Esophagus muscularis mucosa (tissue), 4 donors: ENCODE measurements at places on chromosomes 6 and 20. TPM values are rescaled to one million over a fixed set of nuclear protein-coding genes. Genes with fewer than 3 reads are reported as not detected.

- H3K36me3 ChIP-seq = no peaks in the 10 kb centered on the region
- no peak overlapping the region for H3K27ac ChIP-seq
- no peak overlapping the region for H3K4me3 ChIP-seq
- no peaks in the 10 kb centered on the region for H3K27me3 ChIP-seq
- no peak for DNase-seq
These were observed 539.7 kb upstream of the MARCKS start for GRCh38 chr6:113317442-113317841.

GRCh38 chr6:32969685-32970412 lies 1.5 kb downstream of the BRD2 start:
- peaks cover 28% of the 10 kb centered on the region for H3K36me3 ChIP-seq
- H3K4me3 ChIP-seq = peak overlapping the region; percentile 87
- H3K27ac ChIP-seq = peak overlapping the region; percentile 97
- no peaks in the 10 kb centered on the region for H3K27me3 ChIP-seq
- H3K4me1 ChIP-seq = peaks cover 28% of the 10 kb centered on the region

GRCh38 chr6:113339209-113339608 lies 517.9 kb upstream of the MARCKS start:
- no peaks in the 10 kb centered on the region for H3K36me3 ChIP-seq
- no peak overlapping the region for H3K4me3 ChIP-seq
- H3K27me3 ChIP-seq = no peaks in the 10 kb centered on the region
- H3K27ac ChIP-seq = no peak overlapping the region

- no peaks in the 10 kb centered on the region for H3K36me3 ChIP-seq
- H3K4me3 ChIP-seq = no peak overlapping the region
- no peaks in the 10 kb centered on the region for H3K27me3 ChIP-seq
These were observed 335.6 kb upstream of the BTBD3 start for GRCh38 chr20:11582060-11582459.

- no peaks in the 10 kb centered on the region for H3K36me3 ChIP-seq
- H3K27me3 ChIP-seq = no peaks in the 10 kb centered on the region
- no peak for DNase-seq
- H3K4me1 ChIP-seq = peaks cover 11% of the 10 kb centered on the region
These were observed 126.4 kb downstream of the TBXT start for GRCh38 chr6:166041277-166041676.

DNA sequence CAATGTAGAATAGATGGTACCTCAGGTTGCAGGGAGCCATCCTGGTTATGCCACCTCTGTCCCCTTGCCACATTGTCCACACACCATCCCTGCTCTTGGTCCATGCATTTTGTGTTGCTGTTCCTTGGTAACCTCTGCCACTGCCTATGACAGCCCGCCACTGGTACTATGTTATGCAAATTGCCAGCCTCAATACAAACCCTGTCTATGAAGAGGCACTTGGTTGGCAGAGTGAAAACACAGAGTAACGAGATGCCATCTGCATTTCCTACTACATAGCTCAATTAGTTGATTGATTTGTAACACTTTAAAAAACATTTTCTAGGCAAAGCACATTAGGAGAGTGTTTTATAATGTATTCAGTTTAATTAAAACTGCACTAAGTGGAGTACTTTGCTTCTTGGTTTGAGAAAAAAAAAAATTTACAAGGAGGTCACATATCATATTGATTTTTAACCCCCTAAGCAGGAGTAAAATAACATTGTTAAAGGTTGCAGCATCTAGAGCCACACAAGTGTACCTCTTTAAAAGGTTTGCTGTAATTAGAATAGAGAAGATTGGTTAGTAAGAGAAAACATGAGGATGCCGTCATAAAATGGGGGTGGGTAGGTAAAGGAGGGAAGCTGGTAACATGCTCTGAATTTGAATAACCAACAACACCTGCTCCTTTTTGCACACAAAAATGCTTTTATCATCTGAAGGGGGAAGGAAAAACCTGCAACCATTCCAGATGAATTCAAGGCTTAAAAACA lies 817.1 kb downstream of the KIF16B start:
- H3K4me3 ChIP-seq = no peak overlapping the region
- no peaks in the 10 kb centered on the region for H3K4me1 ChIP-seq
- H3K36me3 ChIP-seq = no peaks in the 10 kb centered on the region
- no peak for DNase-seq
- H3K27ac ChIP-seq = no peak overlapping the region

DNA sequence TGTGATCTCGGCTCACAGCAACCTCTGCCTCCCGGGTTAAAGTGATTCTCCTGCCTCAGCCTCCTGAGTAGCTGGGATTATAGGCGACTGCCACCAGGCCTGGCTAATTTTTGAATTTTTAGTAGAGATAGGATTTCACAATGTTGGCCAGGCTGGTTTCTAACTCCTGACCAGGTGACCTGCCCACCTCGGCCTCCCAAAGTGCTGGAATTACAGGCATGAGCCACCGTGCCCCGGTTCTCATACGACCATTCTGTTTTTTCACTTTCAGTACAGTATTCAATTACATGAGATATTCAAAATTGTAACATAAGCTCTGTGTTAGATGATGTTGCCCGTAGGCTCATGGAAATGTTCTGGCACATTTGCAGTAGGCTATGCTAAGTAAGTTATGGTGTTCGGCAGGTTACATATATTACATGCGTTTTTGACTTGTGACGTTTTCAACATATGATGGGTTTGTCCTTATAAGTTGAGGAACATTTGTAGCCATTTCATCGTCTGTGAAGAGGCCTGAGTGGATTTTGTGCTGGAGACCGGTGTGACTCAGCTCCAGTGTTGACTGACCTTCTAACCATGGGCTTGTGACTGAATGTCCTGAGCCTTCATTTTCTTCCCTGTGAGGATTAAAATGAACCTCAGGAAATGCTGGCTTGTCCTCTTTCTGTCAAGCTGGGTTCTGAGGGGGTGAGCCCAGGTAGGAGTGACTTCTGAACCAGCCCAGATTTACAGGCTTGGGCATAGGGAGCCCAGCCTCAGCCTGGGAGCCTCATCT lies 12.2 kb downstream of the PPARD start:
- H3K4me3 ChIP-seq = no peak overlapping the region
- peaks cover 23% of the 10 kb centered on the region for H3K36me3 ChIP-seq
- DNase-seq = no peak
- H3K4me1 ChIP-seq = peaks cover 20% of the 10 kb centered on the region
- H3K27me3 ChIP-seq = no peaks in the 10 kb centered on the region
- no peak overlapping the region for H3K27ac ChIP-seq

DNA sequence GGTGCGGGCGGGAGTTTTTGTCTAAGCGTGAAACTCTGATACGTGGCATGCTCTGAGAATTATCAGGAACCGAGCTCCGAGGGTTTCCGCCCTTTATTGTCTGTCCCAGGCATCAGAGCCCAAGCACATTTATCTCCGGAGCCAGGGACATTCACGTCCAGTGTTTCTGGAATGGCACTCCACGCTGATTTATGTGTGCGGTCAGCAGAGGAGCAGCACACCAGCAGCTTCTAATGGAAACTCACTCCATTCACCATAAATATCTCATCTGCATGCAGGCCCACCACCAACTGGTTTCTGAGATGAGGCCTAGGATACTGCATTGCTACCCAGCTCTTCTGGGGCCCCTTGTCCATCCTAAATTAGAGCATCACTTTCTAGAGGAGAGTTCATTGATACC lies 51.9 kb upstream of the SYNDIG1 start:
- H3K27ac ChIP-seq = no peak overlapping the region
- H3K27me3 ChIP-seq = no peaks in the 10 kb centered on the region
- no peak overlapping the region for H3K4me3 ChIP-seq
- DNase-seq = peak; percentile 53

- no peak overlapping the region for H3K27ac ChIP-seq
- DNase-seq = no peak
- no peaks in the 10 kb centered on the region for H3K27me3 ChIP-seq
- no peaks in the 10 kb centered on the region for H3K36me3 ChIP-seq
- H3K4me3 ChIP-seq = no peak overlapping the region
These were observed 71.3 kb upstream of the STXBP5 start for GRCh38 chr6:147132889-147133288.

TDP2 gene
- total RNA-seq = 33.4 TPM

USP49 gene
- 2.5 TPM for total RNA-seq

WRNIP1 gene
- total RNA-seq = 77.2 TPM

PPIL6 gene
- 9.2 TPM for total RNA-seq

CEP85L gene
- 13.3 TPM for total RNA-seq

PRPF6 gene
- total RNA-seq = 64.1 TPM

FKBP1C gene
- 0.32 TPM for total RNA-seq
